ENCODE measurements at places on chromosomes 16 and 17.

GRCh38 chr16:56347166-56347565 is 78.2 kb downstream of the AMFR start:
- no peak for DNase-seq

DNA sequence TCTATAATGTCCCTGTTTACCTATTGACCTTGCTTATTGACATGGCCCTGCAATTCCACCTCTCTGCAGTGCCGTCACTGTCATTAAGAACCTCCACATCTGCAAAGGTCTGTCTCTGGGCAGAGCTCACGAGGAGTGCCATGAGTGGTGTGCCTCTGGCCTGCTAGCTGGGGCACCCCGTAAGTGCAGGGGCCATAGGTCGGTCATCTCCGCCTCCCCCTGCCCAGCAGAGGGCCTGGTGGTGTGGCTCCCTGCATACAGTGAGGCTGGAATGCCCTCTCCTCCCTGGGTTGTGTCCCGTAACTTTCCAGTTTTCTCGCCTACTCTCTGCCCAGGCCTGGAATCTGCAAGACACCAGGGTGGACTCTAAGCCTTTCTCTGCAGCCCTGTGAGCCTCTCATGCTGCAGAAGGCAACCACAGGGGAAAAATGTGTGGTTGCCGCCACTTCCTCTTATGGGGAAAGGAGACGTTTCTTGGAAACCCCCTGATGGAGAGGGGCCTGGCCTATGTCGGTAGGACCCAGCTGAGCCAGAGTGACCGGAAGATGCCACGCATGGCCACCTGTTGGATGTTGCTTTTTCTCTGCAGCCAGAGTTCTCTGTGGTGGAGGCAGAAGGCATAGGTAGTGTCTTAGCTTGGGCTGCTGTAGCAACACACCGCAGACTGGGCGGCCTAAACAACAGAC is 2.7 kb upstream of the SNX20 start:
- DNase-seq = peak; percentile 75

- no peak for DNase-seq
Observed at GRCh38 chr16:11403920-11404319, 58.7 kb downstream of the RMI2 start.

- no peak for DNase-seq
Observed at GRCh38 chr17:73791631-73792030, 147.4 kb upstream of the SDK2 start.

GRCh38 chr17:30210366-30210765 is 25.1 kb downstream of the SLC6A4 start:
- DNase-seq = no peak

GRCh38 chr17:19554393-19554792 is 20.7 kb downstream of the SLC47A1 start:
- no peak for DNase-seq

DNA sequence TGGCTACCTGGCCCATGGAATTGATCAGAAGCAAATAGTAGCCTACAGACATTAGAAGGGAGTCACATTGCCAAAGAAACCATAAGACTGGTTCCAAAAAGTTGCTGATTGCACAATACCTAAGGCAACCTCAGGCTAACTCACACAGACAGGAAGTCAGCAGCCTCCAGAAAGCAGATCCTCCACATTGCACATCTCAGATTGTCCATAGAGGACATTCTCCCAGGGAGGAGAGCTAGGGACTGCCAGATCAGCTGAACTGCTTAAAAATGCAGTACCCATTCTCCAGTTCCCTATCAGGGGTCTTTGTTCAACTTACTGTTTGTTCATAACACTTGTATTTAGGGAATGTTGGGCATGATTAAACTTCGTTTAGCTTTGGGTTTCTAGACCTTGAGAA is 4.2 kb downstream of the CCL3 start:
- no peak for DNase-seq

GRCh38 chr16:28291651-28292626 is at the start of gene SBK1:
TSS of gene SBK1 (plus strand) at chr16:28292525. CDS start at chr16:28317392, 24,867 bp downstream.
- peak; percentile 89 for DNase-seq

GRCh38 chr17:76014100-76014924 is 12.8 kb downstream of the EVPL start:
- DNase-seq = peak; percentile 81

DNA sequence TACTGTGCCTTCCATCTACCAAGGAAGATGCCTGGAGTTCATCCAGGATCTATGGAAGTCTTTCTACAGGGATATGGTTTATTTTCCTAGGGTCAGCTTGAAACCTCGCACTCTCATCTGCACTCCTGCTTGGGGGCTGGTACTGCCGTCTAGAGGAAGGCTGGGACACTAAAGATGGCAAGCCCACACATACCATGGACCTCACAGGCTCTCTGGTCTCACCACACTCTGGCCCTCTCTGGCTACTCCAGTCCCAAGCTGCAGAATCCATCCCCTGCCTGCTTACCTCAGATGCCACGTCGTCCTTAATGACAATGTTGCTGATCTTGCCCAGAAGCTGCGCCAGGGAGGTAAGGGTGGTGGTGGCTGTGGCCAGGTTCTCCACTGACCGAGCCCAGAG is 2.1 kb upstream of the UNC119 start:
- no peak for DNase-seq

DNA sequence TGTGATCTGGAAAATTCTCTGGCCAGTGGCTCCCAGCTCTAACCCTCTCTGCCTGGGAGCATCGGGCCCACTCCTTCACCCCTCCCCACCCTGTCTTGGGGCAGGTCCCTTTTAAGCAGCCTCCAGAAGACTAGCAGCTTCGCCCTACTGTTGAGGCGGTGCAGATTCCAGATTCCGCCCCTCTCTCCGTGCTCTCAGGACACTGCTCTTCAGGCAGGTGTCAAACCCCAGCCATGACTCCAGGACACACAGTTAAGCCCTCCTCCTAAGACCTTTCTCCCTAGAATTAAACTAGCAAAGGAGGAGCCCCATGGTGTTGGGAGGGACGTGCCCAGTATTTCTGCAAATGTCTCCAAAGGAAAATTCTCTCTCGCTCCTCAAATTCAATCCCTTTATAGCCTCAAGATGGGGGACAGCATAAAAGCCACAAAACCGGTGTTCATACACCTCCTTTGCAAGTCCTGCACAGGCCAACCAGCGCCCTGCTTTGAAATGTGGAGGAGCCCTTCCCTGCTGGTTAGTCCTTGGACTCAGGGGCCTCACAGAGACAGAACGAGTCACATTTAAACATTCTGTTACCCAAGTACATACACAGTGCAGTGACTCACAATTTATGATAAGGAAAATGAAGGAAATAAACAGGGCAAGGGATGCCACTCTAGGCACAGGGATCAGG is 7.2 kb downstream of the LPO start:
- no peak for DNase-seq

DNA sequence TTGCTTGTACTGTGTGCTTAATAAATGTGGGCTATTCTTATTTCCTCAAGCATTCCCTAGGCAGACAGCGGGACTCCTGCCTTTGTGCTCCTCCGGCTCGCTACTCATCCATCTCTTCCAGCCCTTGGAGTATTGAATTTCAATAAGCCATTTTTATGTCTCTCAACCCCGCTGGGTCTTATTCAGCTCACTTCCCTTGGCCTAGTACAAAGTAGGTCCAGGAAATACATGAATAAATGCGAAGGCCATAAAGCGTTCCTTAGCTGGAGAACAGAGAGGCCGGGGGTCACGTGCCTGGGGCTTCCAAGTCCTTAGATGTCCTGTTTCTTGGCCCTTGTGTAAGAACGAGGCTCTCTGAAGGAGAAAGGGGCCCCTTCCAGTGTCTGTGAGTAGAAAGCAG is 236.7 kb upstream of the ASIC2 start:
- no peak for DNase-seq

- DNase-seq = no peak
Observed at GRCh38 chr17:80070375-80071115, 30.8 kb upstream of the GAA start.

- DNase-seq = no peak
Observed at GRCh38 chr16:60459463-60459862, 1576.8 kb downstream of the CDH8 start.

- DNase-seq = peak; percentile 51
Observed at GRCh38 chr16:75462806-75463205, 1.7 kb downstream of the TMEM170A start.

DNA sequence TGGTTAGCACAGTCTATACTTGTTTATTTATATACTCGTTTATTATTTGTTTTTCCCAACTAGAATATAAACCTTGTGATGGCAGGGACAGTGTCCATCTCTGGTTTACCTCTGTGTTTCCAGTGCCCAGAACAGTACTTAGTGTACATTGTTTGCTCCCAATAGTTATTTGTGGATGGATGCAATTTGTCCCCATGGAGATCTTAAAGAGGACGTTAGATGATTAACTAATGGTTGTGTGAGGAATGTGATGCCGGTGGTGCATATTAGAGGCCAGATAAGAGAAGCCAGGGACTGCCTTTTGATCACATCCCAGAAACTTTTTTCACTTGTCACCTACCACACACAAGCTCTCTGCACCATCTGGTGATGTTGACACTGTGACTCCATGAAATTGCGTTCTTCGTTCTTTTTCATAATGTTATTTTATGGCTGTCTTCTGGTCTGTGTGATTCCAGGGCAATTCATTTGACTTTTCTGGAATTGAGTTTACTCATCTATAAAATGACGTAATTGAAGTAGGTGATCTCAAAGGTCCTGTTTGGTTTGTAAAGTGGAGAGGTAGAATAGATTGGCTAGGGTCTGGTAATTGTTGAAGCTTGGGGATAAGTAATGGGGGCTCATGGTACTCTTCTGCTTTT is 1.2 kb downstream of the COX10 start:
- DNase-seq = no peak

GRCh38 chr17:75109046-75109406 is 743 bp upstream of the ARMC7 start:
- no peak for DNase-seq

DNA sequence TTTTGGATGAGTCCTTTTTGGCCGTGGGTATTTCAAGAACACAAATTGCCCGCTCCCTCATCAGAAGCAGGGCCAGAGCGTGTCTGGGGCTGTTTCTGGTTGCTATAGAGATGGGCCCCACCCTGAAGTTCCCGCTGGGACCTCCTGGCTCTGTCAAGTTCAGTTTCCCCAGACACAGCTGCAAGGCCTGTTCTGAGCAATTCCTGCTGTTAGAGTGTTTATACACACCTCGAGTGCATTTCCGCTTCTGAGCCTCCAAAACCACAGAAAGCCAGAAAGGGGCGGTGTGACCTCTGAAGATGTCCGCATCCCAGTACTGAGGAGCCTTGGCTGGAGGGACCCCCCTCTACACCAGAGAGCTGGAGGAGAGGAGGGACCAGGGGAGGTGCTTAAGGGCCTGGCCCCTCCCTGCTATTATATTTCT is 9.3 kb upstream of the WBP2 start:
- peak; percentile 64 for DNase-seq

DNA sequence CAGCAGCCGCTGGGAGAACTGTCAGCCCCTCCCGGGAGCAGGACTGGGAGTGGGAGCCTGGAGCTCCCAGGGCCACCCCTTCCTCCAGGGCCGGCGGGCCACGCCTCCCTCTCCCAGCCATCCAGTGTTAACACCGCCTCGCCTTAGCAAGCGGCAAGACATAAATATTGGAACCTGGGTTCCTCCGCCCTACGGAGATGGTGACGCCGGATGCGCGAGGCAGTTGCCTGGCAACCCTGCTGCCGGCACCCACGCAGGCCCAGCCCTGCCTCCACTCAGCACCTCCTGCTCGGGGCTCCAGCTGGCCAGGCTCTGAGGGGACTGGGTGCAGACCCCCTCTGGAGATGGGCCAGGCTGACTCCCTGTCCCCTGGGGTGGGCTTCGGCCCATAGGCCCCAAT is 27.4 kb upstream of the CACNA1H start:
- peak; percentile 12 for DNase-seq

DNA sequence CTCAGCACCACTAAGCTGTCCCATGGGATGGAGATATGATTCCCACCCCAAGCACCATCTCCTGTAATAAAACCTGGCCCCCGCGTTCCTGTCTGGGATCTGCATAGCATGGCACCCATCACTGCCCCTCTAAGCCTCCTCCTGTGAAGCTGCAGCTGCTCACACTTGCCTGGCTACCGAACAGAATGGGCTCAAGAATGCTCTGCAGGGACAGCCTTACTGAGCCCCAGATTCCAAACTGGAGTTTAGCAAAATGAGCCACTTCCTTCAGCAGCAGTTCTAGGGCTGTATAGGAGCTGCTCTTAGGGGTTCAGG is 256.1 kb downstream of the CPPED1 start:
- no peak for DNase-seq

DNA sequence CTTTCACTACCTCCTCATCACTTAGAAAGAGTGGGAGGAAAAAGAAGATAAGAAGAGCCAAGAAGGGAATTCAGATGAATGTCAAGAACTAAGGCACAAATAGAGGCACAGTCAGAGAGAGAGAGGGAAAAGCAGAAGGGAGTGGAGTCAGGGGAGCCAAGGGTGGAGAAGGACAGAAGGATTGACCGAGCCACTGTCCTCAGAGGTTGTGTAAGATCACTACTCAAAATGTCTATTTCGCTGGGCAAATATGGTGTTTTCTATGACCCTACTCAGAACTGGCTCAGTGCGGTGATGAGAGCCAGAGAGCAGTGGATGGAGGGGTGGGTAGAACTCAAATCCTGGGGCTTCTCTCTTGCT is 139.2 kb upstream of the HS3ST2 start:
- DNase-seq = no peak

GRCh38 chr17:13002761-13003453 is 14.9 kb downstream of the ELAC2 start:
- peak; percentile 43 for DNase-seq

DNA sequence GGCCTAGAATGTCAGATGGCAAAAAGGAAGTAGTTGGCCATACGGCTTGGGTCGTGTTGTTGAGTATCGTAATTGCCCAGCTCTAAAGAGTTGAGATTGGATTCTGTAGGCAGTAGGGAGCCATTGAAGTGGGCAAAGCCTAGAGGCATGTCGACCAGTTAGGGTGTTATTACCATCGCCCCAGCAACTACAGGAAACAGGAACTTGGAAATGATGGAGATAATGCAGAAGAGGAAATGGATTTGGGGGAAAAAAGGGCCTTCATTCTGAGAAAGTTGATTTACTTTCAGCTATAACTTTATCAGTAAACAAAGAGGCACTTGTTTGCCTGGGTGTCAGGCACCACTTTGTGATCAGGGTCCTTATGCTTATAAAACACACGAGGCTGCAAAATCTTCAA is 52.6 kb downstream of the COX10 start:
- no peak for DNase-seq

- DNase-seq = no peak
Observed at GRCh38 chr16:46828292-46828691, 2.7 kb downstream of the C16orf87 start.
